Activated T-cell treated with anti-CD3 and anti-CD28 coated beads, Interleukin-2, amount 50 U/mL, for 24 hours (primary cell): ENCODE measurements at places on chromosomes 6 and 20.
A peak's percentile ranks its signal among the peaks of the same experiment; 100 is the strongest.

- no peak for DNase-seq
These were observed 75.4 kb downstream of the GRM4 start for GRCh38 chr6:34070315-34071135.

DNA sequence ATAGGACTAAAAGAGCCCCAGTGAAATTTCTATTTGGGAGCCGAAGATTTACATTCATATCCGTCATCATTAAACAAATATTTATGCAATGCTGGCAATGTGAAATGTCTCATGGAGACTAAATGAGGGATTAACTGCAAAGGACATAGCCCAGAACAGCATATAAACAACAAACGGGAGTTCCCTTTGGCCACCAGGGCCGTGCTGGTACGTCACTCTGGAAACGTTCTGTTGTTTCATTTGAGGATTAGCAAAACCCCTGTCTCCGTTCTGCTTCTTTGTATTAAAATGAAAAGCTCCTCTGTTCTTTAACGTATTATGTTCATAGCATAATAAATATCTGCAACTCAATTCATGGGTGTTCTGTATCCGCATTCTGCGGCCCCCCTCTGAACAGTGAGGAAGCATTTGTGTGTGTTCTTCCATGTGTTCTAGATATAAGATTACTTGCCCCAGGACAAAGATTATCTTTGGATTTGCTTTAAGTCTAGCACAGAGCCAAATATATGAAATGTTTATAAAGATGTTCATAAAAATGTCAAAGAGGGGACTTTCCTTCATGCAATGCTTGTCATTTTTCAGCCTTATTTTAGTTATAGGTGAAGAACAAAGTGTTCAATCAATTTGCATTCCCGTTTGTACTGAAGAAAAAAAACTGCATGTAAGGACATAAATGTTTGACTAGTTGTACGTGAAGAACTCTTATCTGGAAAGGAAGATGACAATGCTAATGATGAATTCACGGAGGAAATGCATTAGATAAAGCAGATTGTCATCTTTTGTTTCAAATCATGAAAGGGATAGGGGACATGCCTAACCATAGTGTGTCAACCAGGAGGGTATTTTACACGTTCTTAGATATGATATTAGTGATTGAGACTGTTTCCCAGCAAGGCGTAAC is 90.0 kb upstream of the TNFAIP3 start:
- DNase-seq: no peak

DNA sequence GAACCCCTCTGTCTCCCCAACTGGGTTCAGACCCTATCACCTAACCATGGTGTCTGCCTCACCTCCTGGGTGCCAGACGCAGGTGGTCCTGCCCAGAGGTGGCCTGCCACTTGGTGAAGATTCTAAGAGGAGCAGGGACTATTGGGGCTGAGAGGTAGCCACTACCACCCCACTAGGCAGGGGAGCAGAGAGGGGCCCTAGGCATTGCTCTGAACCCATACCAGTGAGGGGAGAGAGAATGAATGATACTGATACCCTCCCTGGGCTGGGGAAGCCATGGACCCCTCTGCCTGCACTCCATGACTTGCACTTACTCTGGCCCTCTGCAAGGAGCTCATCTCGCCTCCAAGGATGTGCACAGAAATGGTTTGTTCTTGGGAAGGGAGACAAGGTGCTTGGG is 31.7 kb upstream of the SPDEF start:
- no peak for DNase-seq

DNA sequence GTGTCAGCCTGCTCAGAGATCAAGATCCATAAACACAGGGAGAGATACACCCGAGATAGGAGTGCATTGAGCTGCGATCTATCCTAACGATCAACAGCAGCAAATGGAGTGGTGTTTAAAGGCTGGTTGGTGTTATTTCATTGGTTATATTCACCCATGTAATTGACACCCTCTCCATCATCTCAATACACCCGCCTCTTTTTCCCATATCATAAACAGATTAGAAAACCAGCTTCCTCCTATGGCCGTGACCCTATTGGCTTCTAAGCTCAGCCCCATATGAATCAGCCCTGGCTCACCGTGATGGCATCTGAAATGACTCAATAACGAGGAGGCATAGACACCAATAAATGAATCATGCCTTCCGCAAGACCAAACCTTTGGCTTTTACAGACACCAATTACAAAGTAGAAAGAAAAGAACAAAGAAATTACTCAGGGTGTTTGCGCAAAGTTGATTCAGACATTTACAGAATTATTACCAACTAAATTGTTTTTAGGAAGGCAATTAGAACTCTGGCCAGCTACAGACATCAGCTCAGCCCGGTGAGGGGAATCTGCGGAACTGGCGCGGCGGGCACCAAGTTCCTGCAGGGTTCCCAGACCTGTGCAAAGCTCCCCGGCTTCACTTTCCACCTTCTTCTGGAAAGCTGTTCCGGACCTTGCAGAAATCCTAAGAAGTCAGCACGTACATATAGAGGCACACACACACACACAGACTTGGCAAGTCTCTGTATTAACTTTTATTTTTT is 11.5 kb downstream of the PMEPA1 start:
- DNase-seq: peak; percentile 67

- DNase-seq: no peak
These were observed 457.8 kb downstream of the HACE1 start for GRCh38 chr6:104401926-104402325.

- DNase-seq: no peak
These were observed 14.2 kb downstream of the TRAF3IP2 start for GRCh38 chr6:111591370-111591900.

- no peak for DNase-seq
These were observed 46.0 kb upstream of the NXT1 start for GRCh38 chr20:23304616-23305015.

DNA sequence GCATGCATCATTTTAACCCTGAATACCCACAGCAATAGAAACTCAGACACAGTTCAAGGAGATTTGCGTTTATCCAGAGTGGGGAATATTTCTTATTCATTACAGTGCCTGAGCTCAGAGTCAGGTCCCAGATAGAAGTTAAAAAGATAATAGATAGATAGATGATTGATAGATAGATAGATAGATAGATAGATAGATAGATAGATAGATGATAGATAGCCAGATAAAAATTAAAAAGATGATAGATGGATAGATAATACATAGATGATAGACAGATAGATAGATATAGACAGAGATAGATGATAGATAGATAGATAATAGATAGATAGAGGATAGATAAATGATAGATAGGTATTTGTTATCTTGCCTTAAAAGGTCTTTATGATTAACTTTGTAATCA is 184.7 kb downstream of the MYLK4 start:
- DNase-seq: no peak

- DNase-seq: no peak
These were observed 67.7 kb upstream of the GCM1 start for GRCh38 chr6:53216301-53216700.

GRCh38 chr6:132858750-132859149 is 44.4 kb downstream of the RPS12 start:
- DNase-seq: no peak

- DNase-seq: no peak
These were observed 507.4 kb downstream of the MAFB start for GRCh38 chr20:40181676-40182075.

- peak; percentile 85 for DNase-seq
These were observed at the start of gene ARID1B for GRCh38 chr6:156776840-156777576. Gene ARID1B, plus strand, starts transcription at chr6:156777378. Its CDS starts 303 bp downstream, at chr6:156777681.
